PC-9 (cell line): ENCODE measurements at places on chromosomes 7 and 10. TPM values are rescaled to one million over a fixed set of nuclear protein-coding genes. Genes with fewer than 3 reads are reported as not detected.

DNA sequence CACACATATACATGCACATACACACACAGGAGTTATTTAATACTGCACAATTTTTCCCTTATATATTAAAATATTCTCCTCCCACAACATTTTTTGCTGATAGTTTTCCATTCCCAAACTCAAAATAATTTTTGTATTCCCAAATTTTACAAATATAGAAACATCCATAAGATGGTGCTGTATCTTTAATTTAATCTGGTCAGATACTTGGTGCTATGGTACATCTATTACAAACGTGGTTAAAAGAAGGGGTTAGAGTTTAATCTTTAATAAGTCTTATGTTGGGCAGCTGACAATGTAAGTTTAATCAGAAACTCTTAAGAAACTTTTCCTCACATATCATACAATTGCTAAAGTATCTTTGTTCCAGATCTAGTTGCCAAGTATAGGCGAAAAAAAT, 10.2 kb upstream of the CADPS2 start:
- 0 out of 2 replicates have a peak, but pooled peaks cover 5% of the 10 kb centered on the region for H3K4me1 ChIP-seq
- H3K27me3 ChIP-seq: no peaks in the 10 kb centered on the region
- no peak for DNase-seq
- no peaks in the 10 kb centered on the region for H3K36me3 ChIP-seq

GRCh38 chr7:142870566-142871259, 14.8 kb downstream of the TRPV6 start:
- H3K36me3 ChIP-seq: peaks cover 11% of the 10 kb centered on the region; the same call in 1 of the 2 replicates
- no peak for DNase-seq
- H3K27me3 ChIP-seq: no peaks in the 10 kb centered on the region

GRCh38 chr7:105808703-105809590, 67.5 kb downstream of the ATXN7L1 start:
- H3K27me3 ChIP-seq: no peaks in the 10 kb centered on the region
- H3K27ac ChIP-seq: peak overlapping the region; percentile 48
- H3K36me3 ChIP-seq: no peaks in the 10 kb centered on the region

Gene GATA3
- 41.2 and 43.6 TPM in 2 replicates for total RNA-seq

Gene VPS37D
- 8.3 and 12.4 TPM in 2 replicates for total RNA-seq
